Placental epithelial cell (primary cell): ENCODE measurements at places on chromosomes 5 and 9. TPM values are rescaled to one million over a fixed set of nuclear protein-coding genes. Genes with fewer than 3 reads are reported as not detected.

Gene PCDHGB2
- total RNA-seq = 0.33 and 2.4 TPM in 2 replicates

Gene FBP2
- total RNA-seq = not detected in 2 replicates

Gene CER1
- not detected in 2 replicates for total RNA-seq

Gene COL27A1
- total RNA-seq = 1.2 and 3.1 TPM in 2 replicates

Gene CD180
- total RNA-seq = not detected in 2 replicates

Gene LURAP1L
- 1.2 and 5.9 TPM in 2 replicates for total RNA-seq

Gene PCDHB5
- under 0.01 and 0.54 TPM in 2 replicates for total RNA-seq

Gene PTGS1
- under 0.01 and 0.33 TPM in 2 replicates for total RNA-seq

Gene FBLL1
- total RNA-seq = 0.33 and 0.79 TPM in 2 replicates

Gene MYOT
- not detected in 2 replicates for total RNA-seq

Gene CCDC192
- 0.39 TPM in 1 of 2 replicates, not detected in the other for total RNA-seq

Gene SLC27A4
- total RNA-seq = 9.0 and 26.0 TPM in 2 replicates

Gene REEP2
- total RNA-seq = 0.11 and 0.79 TPM in 2 replicates

Gene OR1J2
- total RNA-seq = not detected in 2 replicates

Gene RMND5B
- total RNA-seq = 13.3 and 21.0 TPM in 2 replicates

Gene CRHBP
- total RNA-seq = not detected in 2 replicates
